Renal cortex interstitium (tissue), 15 donors: ENCODE measurements at places on chromosomes 12 and 14. TPM values are rescaled to one million over a fixed set of nuclear protein-coding genes. Genes with fewer than 3 reads are reported as not detected.

TRPV4 gene
- 14.8 TPM for polyA plus RNA-seq

ACVRL1 gene
- polyA plus RNA-seq, result 29.9 TPM

DNA sequence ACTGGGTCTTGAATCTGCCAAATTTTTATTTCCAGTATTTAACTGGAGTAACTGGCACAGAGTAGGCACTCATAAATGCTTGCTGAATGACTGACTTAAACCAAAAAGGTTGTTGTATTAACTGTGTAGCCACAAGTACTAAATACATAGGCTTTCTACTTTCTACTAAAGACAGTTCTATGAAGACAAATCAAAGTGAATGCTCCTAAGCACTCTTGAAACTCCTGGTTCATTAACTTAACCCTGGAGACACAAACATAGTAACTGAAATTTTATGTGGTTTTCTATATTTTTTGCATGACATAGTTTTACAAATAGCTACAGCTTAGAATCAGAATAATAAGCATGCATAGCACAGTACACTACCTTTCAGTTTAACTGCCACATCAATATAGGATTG is 70.4 kb downstream of the TXNDC16 start:
- no peak for DNase-seq

OR11H6 gene
- polyA plus RNA-seq, result not detected

- no peak for DNase-seq
Measured at GRCh38 chr12:47079981-47080724, 394 bp upstream of the AMIGO2 start.

HOXC11 gene
- 1.8 TPM for polyA plus RNA-seq

- DNase-seq, result no peak
Measured at GRCh38 chr12:124395986-124396385, 101.1 kb downstream of the RFLNA start.

GRCh38 chr12:71354871-71355270 is 84.7 kb upstream of the LGR5 start:
- DNase-seq, result no peak

MLF2 gene
- polyA plus RNA-seq, result 227 TPM

GRCh38 chr14:102779084-102779462 is 1.8 kb downstream of the TRAF3 start:
- no peak for DNase-seq

GRCh38 chr12:77489331-77489970 is 341.2 kb upstream of the NAV3 start:
- no peak for DNase-seq

DNA sequence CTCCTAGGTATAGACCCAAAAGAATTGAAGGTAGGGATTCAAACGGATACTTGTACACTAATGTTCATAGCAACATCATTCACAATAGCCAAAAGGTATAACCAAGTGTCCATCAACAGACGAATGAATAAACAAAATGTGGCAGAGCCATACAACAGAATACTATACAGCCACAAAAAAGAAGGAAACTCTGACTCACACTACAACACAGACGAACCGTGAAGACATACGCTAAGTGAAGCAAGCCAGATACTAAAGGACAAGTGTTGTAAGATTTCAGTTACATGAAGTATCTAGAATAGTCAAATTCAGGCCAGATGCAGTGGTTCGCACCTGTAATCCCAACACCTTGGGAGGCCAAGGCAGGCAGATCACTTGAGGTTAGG is 19.1 kb downstream of the CAMKK2 start:
- no peak for DNase-seq
